ENCODE measurements at places on chromosomes 11 and 22.

DNA sequence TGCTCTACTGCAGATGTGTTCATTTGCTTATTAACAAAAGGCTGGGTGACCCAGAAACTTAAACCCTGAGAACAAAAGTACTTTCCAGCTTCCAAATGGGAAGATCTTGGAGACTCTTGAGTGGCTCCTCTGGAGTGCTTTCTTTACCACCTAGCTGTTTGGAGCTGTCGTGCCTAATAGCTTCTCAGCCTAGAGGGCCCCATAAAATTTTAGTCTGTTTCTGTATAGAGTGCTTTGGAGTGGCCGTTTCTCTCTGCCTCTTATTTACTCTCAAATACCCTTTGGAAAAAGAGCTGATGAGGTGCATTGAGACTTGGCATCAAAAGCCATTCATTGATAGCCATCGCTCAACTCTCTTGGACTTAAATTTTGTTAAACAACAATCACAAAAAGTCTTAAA lies 50.7 kb downstream of the ZNRF3 start:
- peaks cover 72% of the 10 kb centered on the region for H3K27me3 ChIP-seq
- no peaks in the 10 kb centered on the region for H3K36me3 ChIP-seq
- no peak overlapping the region for H3K4me3 ChIP-seq
- no peak for DNase-seq
- H3K4me1 ChIP-seq = no peaks in the 10 kb centered on the region
- H3K27ac ChIP-seq = no peak overlapping the region

DNA sequence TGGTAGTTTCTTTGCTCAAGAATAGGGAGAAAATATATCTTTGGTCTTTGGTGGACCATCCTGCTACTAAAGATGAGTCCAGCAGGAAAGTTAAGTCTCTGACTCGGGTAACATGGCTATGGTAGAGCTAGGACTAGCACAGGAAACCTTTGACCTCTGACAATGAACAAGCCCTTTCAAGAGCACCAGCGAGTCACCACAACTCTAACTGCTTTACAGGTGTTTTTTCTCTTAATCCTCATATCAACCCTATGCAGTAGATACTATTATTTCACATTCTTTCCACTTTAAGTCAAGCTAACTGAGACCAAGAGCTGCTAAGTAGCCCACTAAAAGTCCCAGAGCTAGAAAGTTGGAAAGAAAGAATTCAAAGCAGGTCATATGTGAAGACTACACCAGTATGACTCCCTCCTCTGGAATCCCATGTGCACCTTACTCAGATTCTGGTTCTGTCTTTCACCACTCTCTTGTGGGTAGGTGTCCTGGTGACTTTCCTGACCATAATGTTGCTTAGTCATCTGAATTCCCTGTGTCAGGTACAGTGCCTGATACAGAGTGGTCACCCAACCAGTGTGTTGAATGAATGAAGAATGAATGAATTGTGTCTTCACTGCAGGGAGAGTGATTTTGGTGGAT lies 53.8 kb upstream of the ME3 start:
- no peak overlapping the region for H3K27ac ChIP-seq

GRCh38 chr11:130114726-130115125 lies 44.9 kb upstream of the ST14 start:
- peaks cover 18% of the 10 kb centered on the region for H3K4me1 ChIP-seq
- DNase-seq = no peak
- H3K27me3 ChIP-seq = peaks cover 5% of the 10 kb centered on the region
- H3K4me3 ChIP-seq = no peak overlapping the region
- H3K27ac ChIP-seq = no peak overlapping the region

DNA sequence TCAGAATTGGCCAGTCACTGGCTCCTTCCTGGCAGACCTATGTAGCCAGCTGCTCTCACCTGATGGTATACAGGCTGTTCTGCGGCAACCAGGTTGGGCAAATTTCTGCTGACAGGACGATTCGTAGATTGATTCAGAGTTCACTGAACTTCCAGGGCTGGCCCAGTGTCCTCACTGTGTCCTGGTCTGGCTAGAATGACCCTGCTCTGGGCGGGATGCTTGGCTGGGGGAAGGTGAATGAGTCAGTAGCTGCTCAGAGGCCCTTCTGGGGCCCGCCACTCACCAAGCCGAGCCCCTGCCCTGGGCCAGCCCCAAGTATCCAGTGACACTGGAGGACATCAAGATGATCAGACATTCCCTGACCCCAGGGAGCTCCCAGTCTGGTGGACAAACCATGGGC lies 62.9 kb upstream of the WNT11 start:
- no peak for DNase-seq
- no peaks in the 10 kb centered on the region for H3K27me3 ChIP-seq
- no peaks in the 10 kb centered on the region for H3K4me1 ChIP-seq
- H3K27ac ChIP-seq = no peak overlapping the region
- no peaks in the 10 kb centered on the region for H3K36me3 ChIP-seq

GRCh38 chr11:58392746-58393145 lies 13.9 kb downstream of the OR5B3 start:
- DNase-seq = no peak
- no peaks in the 10 kb centered on the region for H3K4me1 ChIP-seq
- H3K4me3 ChIP-seq = no peak overlapping the region
- H3K27ac ChIP-seq = no peak overlapping the region
- H3K27me3 ChIP-seq = no peaks in the 10 kb centered on the region
- no peaks in the 10 kb centered on the region for H3K36me3 ChIP-seq

- DNase-seq = no peak
- H3K4me3 ChIP-seq = no peak overlapping the region
- peaks cover 10% of the 10 kb centered on the region for H3K36me3 ChIP-seq
- H3K4me1 ChIP-seq = peaks cover 34% of the 10 kb centered on the region
- H3K27ac ChIP-seq = no peak overlapping the region
Measured at GRCh38 chr11:9259981-9260837, 4.9 kb downstream of the DENND5A start.

DNA sequence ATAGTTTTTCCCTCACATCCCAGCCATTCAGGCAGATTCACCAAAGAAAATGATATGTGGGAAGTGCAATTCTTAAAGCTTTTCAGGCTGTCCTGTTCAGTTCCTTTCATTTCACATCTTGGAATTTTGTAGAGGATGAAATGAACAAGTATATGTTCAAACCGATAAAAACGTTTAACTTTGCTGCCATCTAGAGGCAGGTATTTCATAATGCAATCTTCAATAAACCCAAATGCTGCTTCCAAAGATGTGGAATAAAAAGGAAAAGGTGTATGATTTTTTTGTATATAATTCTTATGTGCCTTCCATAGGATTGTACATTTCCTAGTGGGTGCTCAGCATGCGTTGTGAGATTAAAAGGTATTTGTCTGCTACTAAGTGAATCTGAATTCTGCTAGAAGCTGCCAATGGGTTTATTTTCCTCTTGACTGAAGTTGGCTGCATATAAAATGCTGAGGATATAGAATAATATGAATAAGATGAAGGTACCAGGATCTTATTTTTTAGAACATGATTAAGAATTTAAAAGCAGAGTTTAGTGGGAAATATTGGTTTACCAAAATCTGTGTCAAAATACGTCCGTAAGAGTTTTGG lies 199.3 kb downstream of the PGR start:
- DNase-seq = no peak
- H3K4me1 ChIP-seq = peaks cover 3% of the 10 kb centered on the region
- H3K36me3 ChIP-seq = no peaks in the 10 kb centered on the region
- no peak overlapping the region for H3K4me3 ChIP-seq
- H3K27ac ChIP-seq = no peak overlapping the region

- no peak overlapping the region for H3K4me3 ChIP-seq
- DNase-seq = no peak
- H3K27me3 ChIP-seq = no peaks in the 10 kb centered on the region
- no peaks in the 10 kb centered on the region for H3K36me3 ChIP-seq
Measured at GRCh38 chr11:72653649-72654048, 20.6 kb downstream of the PDE2A start.

DNA sequence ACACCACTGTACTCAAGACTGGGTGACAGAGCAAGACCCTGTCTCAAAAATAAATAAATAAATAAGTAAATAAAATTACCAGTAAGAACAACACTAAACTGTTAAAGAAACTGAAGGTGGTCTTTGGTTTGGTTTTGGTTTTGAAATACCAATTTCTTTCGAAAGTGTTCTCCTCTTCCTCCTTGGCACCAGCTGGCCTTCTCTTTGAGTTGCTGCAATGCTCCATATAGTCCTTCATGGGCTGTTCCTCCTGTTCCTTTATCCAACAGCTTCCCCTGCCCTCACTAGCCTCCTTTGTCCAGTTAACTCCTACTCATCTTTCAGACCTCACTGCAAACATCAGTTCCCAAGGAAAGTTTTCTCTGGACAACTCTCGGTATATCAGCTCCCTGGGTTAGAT lies 5.0 kb upstream of the UVRAG start:
- DNase-seq = no peak
- H3K4me1 ChIP-seq = peaks cover 10% of the 10 kb centered on the region
- no peak overlapping the region for H3K4me3 ChIP-seq
- H3K27ac ChIP-seq = no peak overlapping the region
- no peaks in the 10 kb centered on the region for H3K36me3 ChIP-seq

GRCh38 chr11:126328938-126329643 lies 25.2 kb downstream of the DCPS start:
- H3K4me1 ChIP-seq = peaks cover 5% of the 10 kb centered on the region
- H3K27ac ChIP-seq = peak overlapping the region; percentile 49
- H3K4me3 ChIP-seq = no peak overlapping the region
- no peak for DNase-seq
- H3K36me3 ChIP-seq = peaks cover 16% of the 10 kb centered on the region
- no peaks in the 10 kb centered on the region for H3K27me3 ChIP-seq

GRCh38 chr22:17578136-17578754 lies 14.9 kb downstream of the SLC25A18 start:
- no peak overlapping the region for H3K4me3 ChIP-seq
- no peaks in the 10 kb centered on the region for H3K36me3 ChIP-seq
- H3K4me1 ChIP-seq = no peaks in the 10 kb centered on the region
- H3K27me3 ChIP-seq = no peaks in the 10 kb centered on the region
- H3K27ac ChIP-seq = no peak overlapping the region

GRCh38 chr22:29479417-29480261 lies at the start of gene NEFH:
Gene NEFH, plus strand, starts transcription at chr22:29480218. Its CDS starts 45 bp downstream, at chr22:29480263.
- H3K36me3 ChIP-seq = peaks cover 1% of the 10 kb centered on the region
- no peak for DNase-seq
- peak within 1 kb of the TSS; percentile 65 for H3K4me3 ChIP-seq
- peaks cover 38% of the 10 kb centered on the region for H3K27me3 ChIP-seq

DNA sequence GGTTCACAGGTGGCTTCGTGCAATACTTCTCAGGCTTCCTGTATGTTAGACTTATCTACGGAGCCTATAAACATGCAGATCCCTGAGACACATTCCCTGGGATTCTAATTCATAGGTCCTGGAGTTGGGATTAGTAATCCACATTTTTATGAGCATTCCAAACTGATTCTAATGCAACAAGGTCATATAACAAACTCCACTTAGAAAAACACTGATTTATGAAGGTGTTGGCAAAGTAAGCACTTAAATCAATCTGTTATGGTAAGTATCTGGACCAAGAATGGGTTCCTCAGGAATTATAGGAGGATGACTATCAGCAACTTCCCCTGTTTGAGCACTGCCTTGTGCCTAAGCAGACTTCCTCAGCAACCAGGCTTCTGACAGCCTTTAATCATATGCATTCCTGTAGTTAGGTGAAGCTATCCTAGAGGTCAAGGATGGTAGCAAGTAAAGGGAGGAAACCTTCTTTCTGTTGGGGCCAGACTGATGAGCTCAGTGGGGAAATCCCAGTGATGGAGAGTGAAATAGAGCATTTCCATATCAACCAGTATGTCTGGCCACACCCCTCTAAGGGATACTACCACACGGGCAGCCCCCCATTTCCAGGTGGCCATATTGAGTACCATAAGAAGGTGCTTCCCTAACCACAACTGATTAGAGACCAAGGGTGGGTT lies 89.6 kb downstream of the RASSF10 start:
- no peak overlapping the region for H3K4me3 ChIP-seq
- H3K27ac ChIP-seq = no peak overlapping the region
- no peak for DNase-seq
- no peaks in the 10 kb centered on the region for H3K36me3 ChIP-seq
- H3K27me3 ChIP-seq = peaks cover 9% of the 10 kb centered on the region

DNA sequence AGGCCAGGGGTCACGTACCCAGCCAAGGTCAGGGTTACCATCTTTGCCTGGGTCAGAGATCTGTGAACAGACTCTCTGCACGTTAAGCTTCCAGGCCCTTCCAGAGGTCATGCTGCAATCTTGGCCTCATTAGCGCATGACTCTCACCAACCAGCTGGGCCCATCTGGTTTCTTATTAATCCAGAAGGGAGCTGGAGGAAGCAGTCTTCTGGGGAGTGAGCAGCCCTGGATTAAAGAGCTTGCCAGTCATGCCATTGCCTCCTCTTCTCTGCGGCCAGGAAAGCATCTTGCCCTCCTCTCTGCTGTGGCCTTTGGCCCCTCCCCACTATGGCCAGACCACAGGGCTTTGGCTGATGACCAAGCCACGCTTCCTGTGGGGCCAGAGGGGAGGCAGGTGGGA lies 57.4 kb downstream of the CHST1 start:
- no peak overlapping the region for H3K27ac ChIP-seq
- no peak for DNase-seq
- H3K36me3 ChIP-seq = no peaks in the 10 kb centered on the region
- no peaks in the 10 kb centered on the region for H3K4me1 ChIP-seq

GRCh38 chr11:67240576-67241389 lies 25.5 kb upstream of the GRK2 start:
- peak; percentile 81 for DNase-seq
- H3K4me1 ChIP-seq = peaks cover 39% of the 10 kb centered on the region
- no peaks in the 10 kb centered on the region for H3K27me3 ChIP-seq
- H3K4me3 ChIP-seq = peak overlapping the region; percentile 98
- peaks cover 52% of the 10 kb centered on the region for H3K36me3 ChIP-seq

DNA sequence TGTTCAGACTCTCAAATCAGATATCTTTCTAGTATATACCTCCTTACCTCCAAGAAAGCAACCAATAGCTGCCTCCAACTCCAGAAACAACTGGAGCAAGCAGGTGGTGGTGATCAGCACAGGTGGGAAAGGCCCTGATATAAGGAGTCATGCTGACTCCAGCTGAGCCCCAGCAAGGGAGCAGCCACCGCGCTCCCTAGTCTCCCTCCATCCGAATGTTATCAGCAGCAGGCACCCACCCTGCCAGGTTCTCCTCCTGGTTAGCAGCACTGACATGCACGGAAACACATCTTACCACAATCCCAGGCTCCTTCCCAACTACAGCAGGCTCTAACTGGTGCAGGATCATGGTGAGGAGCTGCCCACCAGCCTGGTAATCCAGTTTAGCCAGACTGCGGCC lies 18.5 kb upstream of the STK33 start:
- no peak for DNase-seq
- H3K27ac ChIP-seq = no peak overlapping the region
- no peaks in the 10 kb centered on the region for H3K36me3 ChIP-seq

DNA sequence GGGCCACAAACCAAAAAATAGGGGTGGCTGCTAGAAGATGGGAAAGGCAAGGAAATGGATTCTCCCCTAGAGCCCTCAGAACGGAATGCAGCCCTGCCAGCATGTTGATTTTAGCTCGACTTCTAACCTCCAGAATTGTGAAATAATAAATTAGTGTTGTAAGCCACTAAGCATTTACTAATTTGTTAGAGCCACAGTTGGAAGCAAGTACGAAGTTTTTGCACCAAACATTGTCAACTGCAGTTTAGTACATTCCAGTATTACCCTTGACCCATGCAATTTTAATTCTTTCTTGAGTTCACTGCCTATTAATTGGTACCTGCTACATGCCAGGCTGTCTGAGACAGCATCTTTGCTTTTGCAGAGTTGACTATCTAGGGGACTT lies 32.2 kb downstream of the PARVA start:
- no peak overlapping the region for H3K4me3 ChIP-seq
- no peaks in the 10 kb centered on the region for H3K4me1 ChIP-seq
- H3K27ac ChIP-seq = no peak overlapping the region
- no peaks in the 10 kb centered on the region for H3K36me3 ChIP-seq
- peaks cover 9% of the 10 kb centered on the region for H3K27me3 ChIP-seq

GRCh38 chr11:12111549-12112520 lies 1.4 kb downstream of the MICAL2 start:
- peaks cover 6% of the 10 kb centered on the region for H3K36me3 ChIP-seq
- peaks cover 44% of the 10 kb centered on the region for H3K4me1 ChIP-seq
- peak overlapping the region; percentile 84 for H3K4me3 ChIP-seq
- no peaks in the 10 kb centered on the region for H3K27me3 ChIP-seq
- DNase-seq = no peak
